Kidney (tissue), 22 donors: ENCODE measurements at places on chromosomes 7 and 10.

DNA sequence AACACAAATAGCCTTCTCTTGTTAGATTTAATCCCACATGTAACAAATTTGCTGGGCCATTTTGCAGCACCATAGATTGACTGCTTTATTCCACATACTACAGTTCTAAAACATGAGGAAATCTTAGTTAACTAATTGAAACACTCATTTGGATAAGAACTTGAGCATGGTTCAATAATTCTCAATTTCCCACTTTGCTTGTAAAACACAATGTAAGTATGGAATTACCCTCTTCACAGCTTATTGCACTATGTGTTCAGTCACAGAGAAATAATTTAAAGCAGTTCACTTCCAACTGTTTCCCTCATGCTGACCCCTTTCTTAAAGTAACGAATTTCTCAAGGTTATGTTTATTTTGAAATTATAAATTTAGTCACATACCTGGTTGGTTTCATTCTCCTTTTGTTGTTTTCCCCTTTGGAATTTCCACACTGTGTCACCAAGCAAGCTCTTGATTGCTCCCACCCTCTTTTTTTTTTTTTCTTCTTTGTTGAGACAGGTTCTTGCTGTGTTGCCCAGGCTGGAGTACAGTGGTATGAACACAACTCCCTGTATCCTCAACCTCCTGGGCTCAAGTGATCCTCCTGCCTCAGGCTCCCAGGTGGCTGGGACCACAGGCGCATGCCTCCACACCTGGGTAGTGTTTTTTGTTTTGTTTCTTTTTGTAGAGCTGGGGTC, 425.4 kb downstream of the EXOC4 start:
- DNase-seq, result no peak

DNA sequence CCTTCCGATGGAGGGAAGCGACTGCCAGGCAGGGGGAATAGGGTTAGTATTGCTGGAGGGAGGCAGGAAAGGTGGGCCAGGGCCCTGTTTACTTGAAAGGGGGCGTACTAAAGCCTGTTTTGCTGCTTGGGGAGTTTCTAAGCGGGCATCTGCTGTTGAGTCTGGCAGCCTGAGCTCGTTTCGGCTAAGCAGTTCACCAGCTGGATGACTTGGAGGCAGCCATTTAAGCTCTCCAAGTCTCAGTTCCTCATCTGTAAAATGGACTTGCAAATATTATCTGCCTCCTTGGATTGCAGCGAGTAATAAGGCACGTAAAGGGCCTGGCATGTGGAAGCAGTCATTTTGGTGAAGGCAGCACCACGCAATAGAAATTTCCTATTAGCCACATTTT, 44.0 kb downstream of the LDB3 start:
- no peak for DNase-seq

- DNase-seq, result peak; percentile 81
Observed at GRCh38 chr10:101014230-101014884, 14.7 kb downstream of the LZTS2 start.

GRCh38 chr7:80134536-80135308, at the start of gene GNAI1:
TSS of gene GNAI1 (plus strand) at chr7:80134831. CDS start at chr7:80135161, 330 bp downstream.
- DNase-seq, result peak; percentile 92

GRCh38 chr10:93393211-93393610, 88.9 kb downstream of the MYOF start:
- DNase-seq, result no peak

- DNase-seq, result no peak
Observed at GRCh38 chr10:113907166-113907565, 52.7 kb downstream of the NHLRC2 start.

GRCh38 chr7:95425694-95426093, 9.1 kb downstream of the PON2 start:
- DNase-seq, result no peak
